ENCODE measurements at places on chromosomes 7 and 10.

DNA sequence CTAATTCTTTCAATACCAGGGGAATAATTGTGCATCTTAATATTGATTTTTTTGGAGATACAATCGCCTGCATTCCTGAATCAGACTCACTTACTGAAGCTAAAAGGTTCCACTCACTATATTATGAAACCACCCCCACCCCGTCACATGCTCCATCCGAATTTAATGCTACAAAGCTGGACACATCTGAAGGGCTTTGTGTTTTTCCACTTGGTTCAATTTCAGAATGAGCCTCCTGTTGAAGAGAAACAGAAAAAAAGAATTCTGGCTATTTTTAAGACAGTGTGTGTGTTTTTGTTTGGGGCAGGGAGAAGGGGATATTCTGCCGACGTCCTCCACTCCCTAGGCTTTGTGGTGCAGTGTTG lies 165.5 kb upstream of the TBX20 start:
- DNase-seq = no peak

DNA sequence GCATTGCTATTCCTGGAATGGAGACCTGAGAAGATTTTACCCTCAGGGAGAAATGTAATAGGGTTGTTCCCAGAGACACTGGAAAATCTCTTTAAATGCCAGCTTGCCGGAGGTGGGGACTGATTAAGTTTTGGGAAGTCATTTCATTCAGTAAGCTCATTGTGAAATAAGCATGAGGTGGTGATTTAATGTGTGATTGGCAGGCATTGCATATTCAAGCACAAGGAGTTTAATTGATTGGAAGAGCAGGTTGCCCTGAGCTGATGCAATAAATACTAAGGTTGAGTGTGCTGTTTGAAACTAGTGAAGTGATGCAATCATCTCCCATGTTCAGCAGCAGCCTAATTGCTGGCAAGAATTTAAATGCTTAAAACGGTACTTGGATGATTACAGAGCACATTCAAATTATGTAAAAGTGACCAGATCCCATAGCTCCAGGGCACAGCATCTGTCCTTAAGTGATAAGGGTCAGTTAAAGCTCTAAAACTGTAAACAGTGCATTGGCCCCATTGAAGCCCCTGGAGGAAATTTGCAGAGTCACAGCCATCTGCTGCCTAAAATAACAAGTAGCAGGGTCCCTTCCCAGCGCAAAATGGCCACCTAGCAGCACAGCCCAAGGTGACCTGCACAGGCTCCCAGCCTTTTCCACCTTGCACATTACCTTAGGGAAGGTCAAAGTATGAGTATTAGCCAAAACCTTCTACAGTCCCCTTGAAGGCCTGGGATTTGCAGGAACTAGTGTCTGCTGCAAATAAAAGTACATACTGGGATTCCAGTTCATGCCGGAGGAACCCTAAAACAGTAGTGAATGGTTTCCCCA lies 92.1 kb downstream of the CCDC71L start:
- DNase-seq = no peak

GRCh38 chr7:80681272-80681885 lies 42.9 kb downstream of the CD36 start:
- DNase-seq = no peak

DNA sequence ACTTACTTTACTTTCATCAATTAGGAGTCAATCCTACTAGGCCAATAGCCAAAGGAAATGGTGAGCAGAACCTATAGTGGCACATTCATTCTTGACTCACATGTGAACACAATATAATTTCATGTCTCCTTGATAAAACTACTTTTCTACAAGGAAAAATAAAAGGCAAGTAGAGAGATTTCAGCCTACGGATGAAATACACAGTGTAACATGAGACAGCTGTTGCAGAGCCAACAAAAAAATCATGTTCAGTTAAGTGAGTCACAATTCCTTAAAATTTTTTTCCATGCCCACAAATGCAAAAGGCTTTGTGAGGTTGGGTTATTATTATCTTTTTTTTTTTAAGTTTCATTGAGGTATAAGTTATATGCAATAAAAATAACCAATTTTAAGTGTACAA lies 54.8 kb downstream of the GPR141 start:
- no peak for DNase-seq

- DNase-seq = no peak
Observed at GRCh38 chr7:1228545-1229201, 4.0 kb upstream of the UNCX start.

GRCh38 chr10:7475939-7476338 lies 65.1 kb upstream of the SFMBT2 start:
- no peak for DNase-seq

GRCh38 chr10:18094793-18095192 lies 45.4 kb upstream of the CACNB2 start:
- DNase-seq = no peak
